ENCODE measurements at places on chromosomes 5 and 9. TPM values are rescaled to one million over a fixed set of nuclear protein-coding genes. Genes with fewer than 3 reads are reported as not detected.

Gene PRLR
- 0.25 TPM for polyA plus RNA-seq

Gene PKD2L2
- polyA plus RNA-seq = 0.57 TPM

Gene ZNF883
- 3.4 TPM for polyA plus RNA-seq

Gene KCNN2
- polyA plus RNA-seq = 11.0 TPM

DNA sequence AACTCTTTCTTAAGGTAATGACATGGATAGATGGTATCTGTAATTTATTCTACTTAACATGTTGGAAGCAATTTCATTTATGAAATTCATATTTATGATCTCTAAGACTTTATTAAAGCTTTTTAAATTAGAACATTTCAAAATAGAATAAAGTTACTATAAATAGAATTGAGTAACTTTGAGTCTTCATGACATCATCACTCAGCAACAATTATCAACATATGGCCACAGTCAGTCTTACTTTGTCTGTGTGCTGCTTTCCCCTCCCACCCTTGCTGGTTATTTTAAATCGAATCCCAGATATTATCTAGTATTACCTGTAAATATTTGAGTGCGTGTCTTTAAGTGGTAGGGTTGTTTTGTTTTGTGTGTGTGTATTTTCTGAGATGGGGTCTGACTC lies 65.2 kb downstream of the IPO11 start:
- H3K4me1 ChIP-seq = no peaks in the 10 kb centered on the region
- H3K4me3 ChIP-seq = no peak overlapping the region
- H3K27me3 ChIP-seq = no peaks in the 10 kb centered on the region
- DNase-seq = no peak
- H3K36me3 ChIP-seq = no peaks in the 10 kb centered on the region

- no peaks in the 10 kb centered on the region for H3K36me3 ChIP-seq
- no peak overlapping the region for H3K27ac ChIP-seq
- no peaks in the 10 kb centered on the region for H3K4me1 ChIP-seq
- no peak overlapping the region for H3K4me3 ChIP-seq
These were observed 125.1 kb downstream of the NPR3 start for GRCh38 chr5:32836176-32836575.

- peaks cover 5% of the 10 kb centered on the region for H3K4me1 ChIP-seq
- H3K36me3 ChIP-seq = no peaks in the 10 kb centered on the region
- H3K27ac ChIP-seq = no peak overlapping the region
- H3K4me3 ChIP-seq = no peak overlapping the region
- DNase-seq = no peak
These were observed 119.1 kb upstream of the TBC1D2 start for GRCh38 chr9:98374385-98375051.

DNA sequence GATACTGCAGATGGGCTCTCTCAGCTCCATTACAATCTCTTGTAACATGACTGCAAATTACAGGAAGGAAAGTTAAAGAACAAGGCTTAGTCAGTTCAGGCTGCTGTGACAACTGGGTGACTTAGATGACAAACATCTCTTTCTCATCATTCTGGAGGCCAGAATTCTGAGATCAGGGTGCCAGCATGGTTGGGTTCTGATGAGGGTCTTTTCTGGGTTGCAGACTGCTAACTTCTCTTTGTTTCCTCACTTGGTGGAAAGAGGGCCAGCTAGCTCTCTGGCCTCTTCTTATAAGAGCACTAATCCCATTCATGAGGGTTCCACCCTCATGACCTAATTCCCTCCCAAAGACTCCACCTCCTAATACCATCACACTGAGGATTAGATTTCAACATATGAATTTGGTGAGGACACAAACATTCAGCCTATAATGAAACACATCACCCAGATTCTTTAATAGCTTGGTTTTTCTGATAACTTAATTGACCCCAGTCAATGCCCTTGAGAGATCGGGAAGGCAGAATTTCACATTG lies 73.6 kb upstream of the MAMDC2 start:
- no peak for DNase-seq
- no peaks in the 10 kb centered on the region for H3K4me1 ChIP-seq
- no peak overlapping the region for H3K27ac ChIP-seq

GRCh38 chr5:118578093-118578492 lies 410.3 kb downstream of the DTWD2 start:
- H3K4me1 ChIP-seq = peaks cover 9% of the 10 kb centered on the region
- no peaks in the 10 kb centered on the region for H3K36me3 ChIP-seq
- no peaks in the 10 kb centered on the region for H3K27me3 ChIP-seq
- peak overlapping the region; percentile 56 for H3K27ac ChIP-seq
- no peak overlapping the region for H3K4me3 ChIP-seq
- peak; percentile 68 for DNase-seq

DNA sequence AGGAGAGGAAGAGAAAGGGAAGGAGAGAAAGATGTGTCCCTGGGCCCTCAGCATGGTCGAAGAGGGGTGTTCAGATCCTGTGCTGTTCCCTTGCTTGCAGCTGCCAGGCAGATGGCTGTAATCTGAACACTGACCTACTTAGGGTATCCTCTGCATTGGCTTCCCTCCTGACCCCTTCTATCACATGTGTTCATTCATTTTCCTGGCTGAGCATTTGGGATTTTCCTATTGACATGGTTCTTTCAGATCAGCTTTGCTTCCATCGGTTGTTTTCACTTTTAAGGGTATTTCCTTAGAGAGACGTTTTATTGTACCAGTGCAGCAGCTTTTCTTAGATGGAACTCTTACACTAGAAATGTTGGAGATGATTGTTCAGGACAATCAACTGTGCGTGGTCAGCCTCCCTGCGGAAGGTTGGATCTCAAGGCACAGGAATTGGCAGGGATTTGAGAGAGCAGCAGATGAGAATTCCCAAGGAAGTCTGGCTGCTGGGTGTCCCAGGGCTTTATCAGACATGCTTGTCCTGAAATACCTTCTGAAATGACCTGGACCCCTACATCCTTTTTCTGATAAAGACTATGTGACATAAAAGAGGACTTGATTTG lies 26.0 kb downstream of the ACTBL2 start:
- peak; percentile 74 for DNase-seq
- no peak overlapping the region for H3K4me3 ChIP-seq
- no peaks in the 10 kb centered on the region for H3K36me3 ChIP-seq
- no peaks in the 10 kb centered on the region for H3K27me3 ChIP-seq
- peaks cover 13% of the 10 kb centered on the region for H3K4me1 ChIP-seq
- peak overlapping the region; percentile 35 for H3K27ac ChIP-seq

- H3K36me3 ChIP-seq = no peaks in the 10 kb centered on the region
- H3K4me1 ChIP-seq = no peaks in the 10 kb centered on the region
- H3K4me3 ChIP-seq = no peak overlapping the region
- H3K27me3 ChIP-seq = no peaks in the 10 kb centered on the region
- DNase-seq = no peak
- no peak overlapping the region for H3K27ac ChIP-seq
These were observed 117.8 kb downstream of the ZNF354C start for GRCh38 chr5:179177711-179178575.

DNA sequence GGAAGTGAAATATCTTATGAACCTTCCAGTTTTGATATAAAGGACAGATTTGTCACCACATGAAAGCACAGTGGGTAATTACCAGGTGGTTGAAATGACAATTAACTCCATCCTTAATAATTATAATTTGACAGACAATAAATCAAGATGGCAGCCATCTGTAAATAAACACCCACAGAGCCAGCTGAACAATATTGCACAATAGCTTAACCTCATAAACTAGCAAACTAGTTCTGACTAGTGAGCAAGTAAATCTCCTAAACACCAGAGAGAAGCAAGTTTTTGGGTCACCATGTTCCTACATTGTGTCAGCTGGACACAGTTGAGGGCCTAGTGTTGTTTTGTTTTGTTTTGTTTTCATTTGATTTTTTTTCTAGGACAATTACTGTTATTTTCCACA lies 577.4 kb downstream of the ACTL7B start:
- H3K27me3 ChIP-seq = no peaks in the 10 kb centered on the region
- H3K36me3 ChIP-seq = no peaks in the 10 kb centered on the region
- peaks cover 1% of the 10 kb centered on the region for H3K4me1 ChIP-seq
- H3K27ac ChIP-seq = no peak overlapping the region
- H3K4me3 ChIP-seq = no peak overlapping the region

Gene OLFML2A
- 142 TPM for polyA plus RNA-seq

- H3K4me3 ChIP-seq = no peak overlapping the region
- peaks cover 2% of the 10 kb centered on the region for H3K36me3 ChIP-seq
- peaks cover 2% of the 10 kb centered on the region for H3K4me1 ChIP-seq
- no peak overlapping the region for H3K27ac ChIP-seq
These were observed 64.4 kb downstream of the MAP1B start for GRCh38 chr5:72171667-72172066.

Gene SEC24A
- 19.5 TPM for polyA plus RNA-seq

DNA sequence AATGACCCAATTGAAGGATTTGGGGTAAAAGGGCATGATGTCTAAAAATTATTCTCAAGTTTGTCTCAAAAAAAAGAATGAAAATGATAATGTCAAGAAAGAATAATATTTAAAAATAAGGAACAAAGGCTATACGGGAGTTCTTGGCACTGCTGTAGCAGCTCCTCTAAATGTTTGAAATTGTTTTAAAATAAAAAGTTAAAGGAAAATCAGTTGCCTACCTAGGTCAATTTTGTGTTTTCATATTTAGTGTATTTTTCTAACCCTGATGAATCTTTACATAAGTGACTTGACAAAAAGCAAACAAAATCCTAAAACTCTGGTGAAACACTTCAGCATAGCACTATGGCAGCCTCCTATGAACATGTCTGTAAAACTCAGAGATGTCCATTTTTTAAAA lies 56.4 kb downstream of the ALDH1A1 start:
- H3K27me3 ChIP-seq = no peaks in the 10 kb centered on the region
- no peak for DNase-seq
- no peaks in the 10 kb centered on the region for H3K4me1 ChIP-seq
- no peak overlapping the region for H3K4me3 ChIP-seq
- H3K27ac ChIP-seq = no peak overlapping the region

DNA sequence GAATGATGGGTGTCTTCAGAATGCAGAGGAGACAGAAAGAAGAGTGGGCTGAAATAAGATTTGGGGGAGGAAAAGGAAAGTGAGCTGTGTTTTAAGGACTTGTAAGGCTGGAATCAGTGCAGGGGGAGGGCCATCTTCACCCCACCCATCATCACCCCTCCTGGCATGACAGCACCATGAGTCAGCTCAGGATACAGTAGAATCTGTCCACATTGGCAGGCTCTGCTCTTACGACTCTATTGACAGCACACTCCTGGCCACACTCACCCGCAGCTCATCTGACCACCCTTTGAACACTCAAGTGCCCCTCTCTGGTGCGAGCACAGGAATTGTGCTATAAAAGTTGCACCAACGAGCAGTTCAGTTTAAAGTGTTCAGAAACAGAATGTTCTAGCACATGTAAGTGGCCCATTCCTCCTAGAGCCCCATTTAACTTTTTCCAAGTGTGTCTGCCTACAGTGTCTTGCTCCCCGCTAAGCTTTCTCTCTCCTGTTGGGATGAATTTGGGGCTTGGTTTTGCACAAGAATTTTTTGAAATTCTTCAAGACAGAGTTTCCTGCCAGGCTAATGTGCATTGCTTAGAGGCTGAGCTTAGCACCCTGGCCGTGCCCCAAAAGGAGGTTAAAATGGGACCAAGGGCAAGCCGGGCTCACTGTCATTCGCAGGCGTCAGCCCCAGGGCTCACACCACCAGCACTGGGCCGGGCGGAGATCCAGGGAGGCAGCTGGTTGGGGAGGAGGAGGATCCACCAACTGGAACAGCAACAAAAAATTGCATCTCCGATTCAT lies 12.0 kb downstream of the ADRA1B start:
- peak; percentile 24 for DNase-seq
- H3K27me3 ChIP-seq = peaks cover 22% of the 10 kb centered on the region
- H3K4me3 ChIP-seq = no peak overlapping the region
- no peak overlapping the region for H3K27ac ChIP-seq

Gene PTAR1
- polyA plus RNA-seq = 26.8 TPM

DNA sequence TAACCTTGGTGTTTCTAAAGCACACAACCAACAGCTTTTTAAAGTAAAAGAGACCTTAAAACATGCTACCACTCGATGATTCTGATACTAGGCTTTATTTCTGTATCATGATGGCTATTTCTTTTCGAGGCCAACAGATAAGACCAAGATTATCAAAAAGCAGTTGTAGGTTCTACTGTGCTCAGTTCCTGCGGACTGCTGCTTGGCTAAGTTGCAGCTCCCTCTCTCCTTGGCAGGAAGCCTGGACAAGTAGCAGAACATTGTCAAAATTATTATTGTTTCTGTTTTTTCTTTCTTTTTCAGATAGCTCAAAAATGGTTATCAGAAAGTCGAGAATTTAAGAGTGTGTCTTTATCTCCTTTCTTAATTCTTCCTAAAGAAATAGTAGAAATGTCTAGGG lies 607.6 kb downstream of the PTPRD start:
- no peak overlapping the region for H3K27ac ChIP-seq
- peak; percentile 21 for DNase-seq
- H3K4me3 ChIP-seq = no peak overlapping the region

Gene PHF19
- 38.7 TPM for polyA plus RNA-seq

Gene PCDHGA3
- 0.98 TPM for polyA plus RNA-seq

GRCh38 chr5:59423021-59423420 lies 470.5 kb downstream of the PDE4D start:
- no peaks in the 10 kb centered on the region for H3K36me3 ChIP-seq
- H3K27me3 ChIP-seq = no peaks in the 10 kb centered on the region
- peak; percentile 36 for DNase-seq
- no peak overlapping the region for H3K27ac ChIP-seq

Gene EIF4EBP3
- 6.5 TPM for polyA plus RNA-seq

GRCh38 chr9:123658792-123659191 lies 271.1 kb downstream of the DENND1A start:
- H3K27me3 ChIP-seq = no peaks in the 10 kb centered on the region
- H3K36me3 ChIP-seq = peaks cover 11% of the 10 kb centered on the region
- H3K4me3 ChIP-seq = no peak overlapping the region
- no peak overlapping the region for H3K27ac ChIP-seq
- H3K4me1 ChIP-seq = peaks cover 3% of the 10 kb centered on the region
- no peak for DNase-seq

DNA sequence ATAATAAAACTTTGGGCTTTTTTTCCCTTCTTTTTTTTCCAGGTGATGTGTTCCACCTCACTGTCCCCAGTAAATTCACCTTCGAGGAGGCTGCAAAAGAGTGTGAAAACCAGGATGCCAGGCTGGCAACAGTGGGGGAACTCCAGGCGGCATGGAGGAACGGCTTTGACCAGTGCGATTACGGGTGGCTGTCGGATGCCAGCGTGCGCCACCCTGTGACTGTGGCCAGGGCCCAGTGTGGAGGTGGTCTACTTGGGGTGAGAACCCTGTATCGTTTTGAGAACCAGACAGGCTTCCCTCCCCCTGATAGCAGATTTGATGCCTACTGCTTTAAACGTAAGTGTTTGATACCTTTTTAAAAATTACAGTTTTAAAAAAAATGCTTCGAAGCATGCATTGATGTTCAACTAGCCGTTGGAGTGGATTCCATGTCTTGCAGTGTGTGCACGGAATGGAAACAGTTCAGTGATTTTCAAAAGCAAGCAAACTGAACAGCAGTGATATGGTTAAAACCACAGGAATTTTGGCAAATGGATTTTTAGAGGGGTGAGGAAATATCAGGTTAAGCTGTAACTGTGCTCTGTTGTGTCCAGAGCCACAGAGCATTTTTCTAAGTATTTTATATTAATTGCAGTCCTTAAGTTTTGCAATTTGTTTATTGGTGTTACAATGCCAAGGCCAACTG lies 40.7 kb downstream of the VCAN start:
- no peak overlapping the region for H3K27ac ChIP-seq
- H3K4me3 ChIP-seq = no peak overlapping the region
- H3K4me1 ChIP-seq = peaks cover 8% of the 10 kb centered on the region

Measured in muscle of leg (tissue), 16 donors.